ENCODE measurements at places on chromosomes 1 and 21.

GRCh38 chr1:225332686-225333085, 95.2 kb downstream of the LBR start:
- DNase-seq = no peak

DNA sequence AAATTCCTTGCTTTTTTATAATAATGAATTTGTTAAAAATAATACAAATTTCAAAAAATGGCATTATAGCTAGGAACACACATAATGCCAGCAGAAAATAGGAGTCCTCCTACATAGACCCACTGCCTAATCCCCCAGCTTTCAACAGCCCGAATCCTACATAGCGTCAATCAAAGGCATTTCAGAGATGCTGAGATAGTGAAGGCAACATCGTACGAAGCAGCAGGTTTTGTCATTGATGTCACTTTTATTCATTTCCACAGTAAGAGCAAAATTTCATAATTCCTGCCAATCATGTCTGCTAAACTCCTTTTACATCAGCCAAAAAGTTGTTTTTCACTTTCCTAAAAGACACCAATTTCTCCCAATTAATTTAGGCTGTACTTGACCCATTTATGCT, 94.1 kb downstream of the GREM2 start:
- no peak for DNase-seq

DNA sequence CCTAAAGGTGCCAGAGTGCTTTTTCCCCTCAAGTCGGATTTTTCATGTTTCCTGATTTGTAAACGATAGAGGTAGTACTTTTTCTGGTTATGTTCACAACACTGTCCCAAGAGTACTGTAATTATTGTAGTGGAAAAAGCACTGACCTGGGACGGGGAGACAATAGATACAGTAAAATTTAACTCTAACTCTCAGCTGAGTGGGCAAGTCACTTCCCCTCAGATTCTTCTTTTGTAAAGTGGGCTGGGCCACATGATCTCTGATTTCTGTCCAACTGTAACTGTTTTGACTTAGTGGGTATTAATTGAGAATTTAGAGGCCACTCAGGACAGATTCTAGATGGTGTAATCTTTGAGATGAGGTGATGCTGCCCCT, 19.1 kb downstream of the MARCKSL1 start:
- no peak for DNase-seq

DNA sequence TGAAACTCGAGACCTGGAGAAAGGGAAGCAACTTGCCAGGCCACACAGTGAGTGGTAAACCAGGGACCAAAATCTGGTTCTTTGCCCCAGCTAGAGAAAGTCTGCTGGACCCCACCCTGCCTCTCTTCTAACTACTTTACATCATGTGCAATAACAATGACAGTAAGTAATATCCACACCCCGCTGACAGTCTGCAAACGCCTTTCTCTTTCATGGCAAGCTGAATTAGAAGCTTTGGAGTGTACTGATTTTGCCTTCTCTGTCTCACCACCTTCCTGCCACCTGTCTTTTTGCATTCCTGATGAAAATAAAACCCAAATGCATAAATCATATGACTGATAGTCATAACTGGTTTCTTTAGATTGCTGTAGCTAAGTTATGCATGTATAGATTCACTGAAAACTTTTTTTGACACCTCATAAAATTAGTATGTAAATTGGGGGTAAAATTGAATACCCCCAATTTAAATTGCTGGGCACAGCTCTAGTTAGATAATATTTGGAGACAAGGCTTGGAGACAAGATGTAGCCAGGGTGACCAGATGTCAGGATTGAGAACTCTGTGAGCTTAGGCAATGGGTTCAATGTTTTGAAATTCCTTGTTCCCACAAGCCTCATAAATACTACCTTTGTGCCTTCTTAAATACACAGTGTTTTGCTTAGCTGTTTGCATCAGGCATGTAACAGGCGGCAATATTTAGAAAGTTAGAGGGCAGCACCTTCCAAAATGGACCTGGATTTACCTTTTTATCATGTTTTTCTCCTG, 73.5 kb downstream of the ST6GALNAC5 start:
- DNase-seq = no peak

GRCh38 chr1:56821462-56821797, 2.2 kb upstream of the FYB2 start:
- DNase-seq = no peak

DNA sequence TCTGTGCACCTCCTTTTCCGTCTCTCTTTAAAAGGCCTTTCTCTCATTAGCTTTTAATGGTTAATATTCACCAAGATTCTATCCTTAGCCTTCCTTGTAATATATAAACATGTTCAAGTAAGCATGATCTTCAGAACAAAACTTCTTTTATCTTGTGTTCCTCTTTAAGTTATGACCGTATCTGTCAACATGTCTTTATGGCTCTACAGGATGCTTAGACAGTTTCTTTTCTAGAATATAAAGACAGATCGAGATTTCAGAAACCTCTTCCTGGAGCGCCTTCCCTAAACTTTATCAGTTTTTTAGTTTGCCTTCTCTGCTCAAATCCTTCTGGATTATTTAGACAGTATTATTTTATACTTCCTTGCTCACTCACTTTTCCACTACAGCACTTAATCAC, 7.2 kb downstream of the RO60 start:
- DNase-seq = no peak

DNA sequence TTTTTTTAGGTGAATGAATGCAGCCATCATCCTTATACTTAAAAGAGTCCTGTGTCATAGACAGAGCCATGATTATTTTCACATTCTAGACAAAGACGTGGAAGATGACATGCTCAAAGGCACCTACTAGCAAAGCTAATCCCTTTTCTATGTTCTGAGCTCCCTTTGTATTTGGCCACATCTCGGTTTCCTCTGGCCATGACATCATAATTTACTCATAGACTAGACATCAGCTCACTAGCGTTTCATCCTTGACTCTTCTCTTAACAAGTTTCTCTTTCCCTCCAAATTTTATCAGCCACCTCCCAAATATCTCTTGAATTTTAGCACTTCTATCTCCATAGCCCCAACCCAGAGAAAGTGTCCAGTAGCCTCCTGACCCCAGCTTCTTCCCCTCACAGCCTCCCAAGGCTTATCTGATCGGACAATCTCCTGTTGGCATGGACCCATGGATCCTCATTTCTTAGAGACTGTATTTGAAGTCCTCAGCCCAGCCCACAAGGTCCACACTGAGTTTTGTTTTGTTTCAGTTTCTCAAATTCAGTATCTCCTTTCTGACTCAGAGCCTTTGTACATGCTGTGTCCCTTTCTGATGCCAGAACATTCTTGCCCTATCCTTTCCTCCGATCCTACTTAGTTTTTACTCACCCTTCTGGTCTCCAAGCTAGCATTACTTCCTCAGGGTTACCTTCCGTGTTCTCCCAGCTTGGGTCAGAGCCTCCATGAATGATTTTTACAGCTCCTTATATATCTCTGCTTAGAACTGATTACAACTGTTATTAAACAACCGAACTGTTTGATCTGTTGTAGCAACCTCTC, 33.0 kb upstream of the EPS8L3 start:
- no peak for DNase-seq

DNA sequence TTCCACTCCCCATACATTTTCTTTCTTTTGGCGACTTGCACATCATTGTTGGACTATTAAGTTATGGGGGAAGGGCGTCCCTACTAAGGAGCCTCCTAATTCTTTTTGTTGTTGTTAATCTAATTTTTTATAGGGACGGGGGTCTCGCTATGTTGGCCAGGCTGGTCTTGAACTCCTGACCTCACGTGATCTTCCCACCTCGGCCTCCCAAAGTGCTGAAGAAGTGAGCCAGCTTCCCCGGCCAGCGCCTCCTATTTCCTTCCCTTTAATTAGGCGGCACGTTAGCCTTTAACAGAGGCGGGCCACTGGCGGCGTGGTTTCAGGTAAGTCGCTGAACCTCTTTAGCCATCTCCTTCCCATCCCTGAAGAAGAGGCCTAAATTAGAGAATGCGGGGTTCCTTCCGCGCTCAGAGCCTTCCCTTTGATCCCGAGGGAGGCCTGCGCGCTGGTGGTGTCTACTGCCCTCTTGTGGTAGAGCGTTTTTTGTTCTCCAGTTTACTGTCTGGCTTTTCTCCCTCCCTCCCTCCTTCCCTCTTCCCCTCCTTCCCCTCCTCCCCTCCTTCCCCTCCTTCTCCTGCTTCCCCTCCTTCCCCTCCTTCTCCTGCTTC, 38.1 kb downstream of the TNFRSF9 start:
- DNase-seq = peak; percentile 51

GRCh38 chr1:21818656-21819055, 6.6 kb downstream of the LDLRAD2 start:
- peak; percentile 33 for DNase-seq

GRCh38 chr1:22584001-22584562, 20.8 kb downstream of the EPHA8 start:
- no peak for DNase-seq

DNA sequence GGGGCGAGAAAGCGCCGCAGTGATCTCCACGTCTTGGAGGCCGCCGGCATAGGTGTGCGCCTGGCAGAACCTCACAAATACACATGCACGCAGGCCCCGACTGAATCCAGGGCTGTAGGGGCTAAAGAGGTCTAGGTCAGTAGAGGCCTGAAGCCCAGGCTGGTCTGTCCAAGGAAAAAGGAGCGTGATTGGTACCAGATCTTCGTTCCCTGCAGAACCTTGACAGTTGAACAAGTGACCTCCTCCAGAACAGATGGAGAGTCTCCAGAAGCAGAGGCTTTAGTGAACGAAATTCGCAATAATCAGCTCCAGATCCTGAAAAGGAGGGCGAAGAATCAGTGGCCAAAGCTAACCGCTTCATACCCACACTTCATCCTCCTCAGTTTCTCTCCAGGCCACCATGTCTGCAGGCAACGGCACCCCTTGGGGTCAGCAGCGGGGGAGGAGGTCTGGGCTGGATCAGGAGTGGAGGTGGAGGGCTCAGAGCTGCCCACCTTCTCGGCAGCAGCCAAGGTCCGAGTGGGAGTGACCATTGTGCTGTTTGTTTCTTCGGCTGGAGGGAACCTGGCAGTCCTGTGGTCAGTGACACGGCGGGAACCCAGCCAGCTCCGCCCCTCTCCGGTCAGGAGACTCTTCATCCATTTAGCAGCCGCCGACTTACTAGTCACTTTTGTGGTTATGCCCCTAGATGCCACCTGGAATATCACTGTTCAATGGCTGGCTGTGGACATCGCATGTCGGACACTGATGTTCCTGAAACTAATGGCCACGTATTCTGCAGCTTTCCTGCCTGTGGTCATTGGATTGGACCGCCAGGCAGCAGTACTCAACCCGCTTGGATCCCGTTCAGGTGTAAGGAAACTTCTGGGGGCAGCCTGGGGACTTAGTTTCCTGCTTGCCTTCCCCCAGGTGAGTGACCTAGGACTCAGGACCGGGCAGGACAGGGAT, 749 bp upstream of the PEX11B start:
- DNase-seq = no peak

GRCh38 chr1:88145752-88146151, 538.3 kb upstream of the PKN2 start:
- no peak for DNase-seq

- DNase-seq = no peak
Measured at GRCh38 chr1:185284533-185285276, 32.3 kb downstream of the IVNS1ABP start.

GRCh38 chr1:71116729-71117128, 35.9 kb upstream of the ZRANB2 start:
- DNase-seq = no peak

DNA sequence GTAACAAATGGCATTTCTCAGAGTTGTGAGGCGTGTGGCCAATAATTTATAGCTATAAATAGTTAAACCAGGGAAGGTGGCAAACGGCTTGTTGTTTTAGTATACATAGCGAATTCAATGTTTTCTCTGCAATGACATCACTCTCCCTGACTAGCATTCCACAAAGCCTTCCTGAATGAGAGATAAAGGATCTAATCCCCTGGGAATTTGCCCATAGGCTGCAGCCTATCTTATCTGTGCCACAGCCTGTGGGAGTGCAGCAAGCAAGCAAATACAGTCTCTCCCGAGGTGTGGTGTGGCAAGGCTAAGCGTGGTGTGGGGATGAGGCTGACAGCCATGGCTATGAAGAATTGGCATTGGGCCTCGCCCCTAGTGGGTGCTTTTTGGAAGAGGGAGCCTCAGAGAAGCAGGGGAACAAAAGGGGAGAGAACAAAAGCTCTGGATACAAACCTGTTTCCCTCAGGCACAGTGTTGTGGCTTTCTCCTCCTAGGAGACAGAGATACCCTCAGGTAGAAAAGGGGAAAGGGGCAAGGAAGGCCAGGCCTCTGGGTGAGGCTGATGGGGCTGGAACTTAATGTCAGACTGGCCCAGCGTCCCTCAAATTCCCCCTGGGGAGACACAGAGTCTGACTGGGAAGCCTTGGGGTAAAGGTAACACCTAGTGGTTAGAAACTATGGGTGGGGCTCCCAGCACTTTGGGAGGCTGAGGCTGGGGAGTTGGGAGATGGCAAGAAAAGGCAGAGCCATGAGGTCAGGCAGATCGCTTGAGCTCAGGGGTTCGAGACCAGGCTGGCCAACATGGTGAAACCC, 8.9 kb downstream of the TAGLN2 start:
- DNase-seq = no peak

All from stimulated activated CD4-positive, alpha-beta T cell treated with anti-CD3 and anti-CD28 coated beads, TNF-alpha, amount 100 ng/mL, for 48 hours (primary cell).